ENCODE measurements at places on chromosomes 1 and 21. TPM values are rescaled to one million over a fixed set of nuclear protein-coding genes. Genes with fewer than 3 reads are reported as not detected.

The SYT14 gene
- 5.8 TPM for total RNA-seq

The MCM3AP gene
- total RNA-seq, result 57.2 TPM

The PLPPR4 gene
- not detected for total RNA-seq

The TMEM234 gene
- total RNA-seq, result 18.2 TPM

The GNAT2 gene
- not detected for total RNA-seq

The WNT2B gene
- total RNA-seq, result 0.67 TPM

The DYNLT5 gene
- total RNA-seq, result not detected

The DRAXIN gene
- 0.07 TPM for total RNA-seq

DNA sequence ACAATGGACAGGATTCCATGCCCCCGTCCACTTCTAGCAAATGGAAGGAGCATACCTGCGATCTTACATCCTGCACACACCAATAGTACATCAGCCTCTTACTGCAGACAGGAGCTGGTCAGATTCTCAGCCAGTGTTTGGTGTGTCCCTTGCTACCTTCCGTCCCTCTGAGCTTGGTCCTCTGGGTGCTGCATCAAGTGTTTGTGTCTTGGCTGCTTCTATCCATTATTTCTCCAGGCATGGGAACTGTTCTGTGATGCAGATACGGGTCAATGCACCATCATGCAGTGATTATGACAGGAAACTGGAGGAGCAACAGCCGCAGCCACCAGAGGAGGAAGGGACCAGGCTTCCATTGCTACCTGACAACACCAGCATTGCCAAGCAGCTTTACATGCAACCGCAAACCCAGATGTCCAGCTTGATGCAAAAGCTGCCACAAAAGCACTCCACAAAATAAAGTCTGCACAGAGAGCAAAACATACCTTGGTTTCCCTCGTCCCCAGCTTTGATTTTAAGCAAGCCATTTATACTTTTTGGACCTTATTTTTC lies 21.9 kb upstream of the OVAAL start:
- no peak for DNase-seq

DNA sequence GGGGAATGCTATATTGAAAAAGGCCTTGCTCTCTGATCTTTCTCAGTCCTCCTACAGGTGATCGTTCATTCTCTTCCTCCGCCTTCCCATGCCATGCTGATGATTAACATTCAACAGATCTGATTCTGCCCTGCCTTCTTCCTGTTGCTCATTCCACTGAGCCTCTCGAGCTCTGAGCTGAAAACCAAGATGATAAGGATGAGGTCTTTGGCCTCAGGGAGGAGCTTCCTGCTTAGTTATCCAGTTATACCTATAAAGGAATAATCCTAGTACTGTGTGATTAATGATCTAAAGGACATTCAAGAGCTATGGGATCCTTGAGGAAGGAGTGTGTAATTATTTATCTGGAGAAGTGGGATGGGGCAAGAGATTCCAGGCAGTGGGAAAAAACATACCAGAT lies 25.2 kb upstream of the MAP3K7CL start:
- peak; percentile 80 for DNase-seq

GRCh38 chr1:48596046-48596445 lies 124.0 kb upstream of the SPATA6 start:
- no peak for DNase-seq

- DNase-seq, result no peak
Observed at GRCh38 chr1:197159461-197159860, 13.0 kb upstream of the ASPM start.

GRCh38 chr1:202599669-202600431 lies 110.4 kb downstream of the SYT2 start:
- DNase-seq, result peak; percentile 69

- DNase-seq, result no peak
Observed at GRCh38 chr21:33063907-33064622, 5.9 kb upstream of the OLIG1 start.

- DNase-seq, result peak; percentile 80
Observed at GRCh38 chr1:109783436-109783835, 19.7 kb upstream of the EPS8L3 start.

DNA sequence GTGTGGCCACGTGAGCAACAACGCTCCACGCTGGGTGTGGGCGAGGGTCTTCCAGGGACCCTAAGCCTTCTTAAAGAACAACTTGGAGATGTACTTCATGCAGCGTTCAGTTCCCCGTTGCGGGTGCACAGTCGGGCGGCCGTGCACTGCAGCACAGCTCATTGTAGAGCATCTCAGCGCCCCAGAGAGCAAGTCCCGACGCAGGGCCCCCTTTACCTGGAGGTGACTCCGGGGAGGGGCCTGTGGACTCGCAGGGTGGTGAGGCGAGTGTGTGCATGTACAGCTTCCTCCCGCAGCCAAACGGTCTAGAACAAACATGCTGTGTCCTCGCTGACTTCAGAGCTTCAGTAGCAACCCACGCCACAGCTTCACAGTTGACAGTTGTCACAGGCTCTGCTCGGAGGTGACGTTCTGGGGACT lies 19.5 kb downstream of the RRP1 start:
- peak; percentile 43 for DNase-seq

GRCh38 chr1:167469280-167469965 lies 48.9 kb downstream of the CD247 start:
- DNase-seq, result no peak

GRCh38 chr1:45299981-45300668 lies 26.6 kb upstream of the HPDL start:
- DNase-seq, result peak; percentile 44

DNA sequence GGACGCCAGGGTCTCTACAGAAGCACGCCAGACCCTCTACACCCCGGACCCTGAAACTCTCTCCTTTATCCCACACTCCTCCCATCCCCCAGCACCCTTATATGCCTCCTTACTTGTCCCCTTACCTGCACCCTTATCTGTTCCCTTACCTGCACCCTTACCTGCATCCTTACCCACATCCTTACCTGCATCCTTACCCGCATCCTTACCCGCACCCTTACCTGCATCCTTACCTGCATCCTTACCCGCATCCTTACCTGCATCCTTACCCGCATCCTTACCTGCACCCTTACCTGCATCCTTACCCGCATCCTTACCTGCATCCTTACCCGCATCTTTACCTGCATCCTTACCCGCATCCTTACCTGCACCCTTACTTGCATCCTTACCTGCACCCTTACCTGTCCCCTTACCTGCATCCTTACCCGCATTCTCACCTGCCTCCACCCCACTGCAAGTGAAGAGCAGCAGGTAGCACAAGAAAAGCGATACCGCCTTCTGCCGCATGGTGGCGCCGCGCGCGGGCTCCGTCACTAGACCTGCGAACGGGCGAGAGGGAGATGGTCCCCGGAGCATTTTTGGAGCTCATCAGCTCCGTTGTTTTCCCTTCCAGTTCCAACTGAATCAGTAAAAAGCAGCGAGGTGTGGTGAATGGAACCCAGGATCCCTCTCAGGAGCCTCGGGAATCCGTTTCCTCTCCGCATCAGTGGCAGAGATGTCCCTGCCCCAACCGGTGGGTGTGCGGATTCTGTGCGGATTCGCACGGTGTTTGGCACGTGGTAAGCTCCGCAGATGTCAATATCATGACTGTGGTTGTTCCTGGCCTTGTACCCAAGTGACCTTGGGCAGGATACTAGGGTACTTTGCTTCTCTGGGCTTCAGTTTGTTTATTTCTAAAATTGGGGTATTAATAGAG lies 2.9 kb downstream of the IFI6 start:
- peak; percentile 46 for DNase-seq

DNA sequence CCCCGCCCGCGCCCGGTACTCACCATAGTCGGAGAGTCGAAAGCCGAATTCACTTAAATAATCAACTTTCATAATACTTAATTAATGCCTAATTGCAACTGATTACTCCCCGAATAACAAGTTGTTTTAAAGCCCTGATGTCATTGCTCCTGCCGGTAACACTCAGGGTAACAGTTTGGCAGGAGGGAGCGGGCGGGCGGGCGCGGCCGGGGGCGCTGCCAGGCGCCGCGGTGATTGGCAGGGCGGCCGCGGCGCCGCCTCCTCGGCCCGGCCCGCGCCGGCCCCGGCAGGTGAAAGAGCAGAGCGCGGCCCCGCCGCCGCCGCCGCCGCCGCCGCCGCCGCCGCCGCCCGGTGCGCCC lies 102.2 kb downstream of the CASZ1 start:
- DNase-seq, result peak; percentile 47

- peak; percentile 4 for DNase-seq
Observed at GRCh38 chr1:86277936-86278335, 118.2 kb downstream of the ODF2L start.

DNA sequence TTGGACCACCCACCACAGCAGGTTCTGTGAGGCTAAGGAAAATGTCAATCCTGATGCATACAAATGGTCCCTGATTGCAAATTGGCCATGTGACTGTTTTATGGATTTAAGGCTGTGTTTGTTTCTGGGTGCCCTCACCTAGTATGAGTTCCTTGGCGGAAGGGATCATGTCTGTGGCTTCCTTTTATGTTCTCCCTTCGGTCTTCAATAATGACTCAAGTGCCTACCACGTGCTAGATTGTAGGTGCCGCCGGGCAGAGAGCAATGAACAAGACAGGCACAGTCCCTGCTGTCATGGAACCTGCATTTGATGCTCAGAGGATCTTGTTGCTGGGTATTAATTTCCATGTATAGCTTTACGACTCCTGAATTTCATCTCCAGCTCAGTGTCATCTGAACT lies 9.8 kb upstream of the VWA5B1 start:
- DNase-seq, result no peak
